CD4-positive, alpha-beta T cell treated with Interferon alpha-2 for 1 hour (primary cell): ENCODE measurements at places on chromosomes 13 and 19.

- peak; percentile 11 for DNase-seq
Observed at GRCh38 chr13:99916366-99917103, 55.0 kb downstream of the ZIC5 start.

- DNase-seq = no peak
Observed at GRCh38 chr19:31127134-31127967, 221.9 kb downstream of the TSHZ3 start.

DNA sequence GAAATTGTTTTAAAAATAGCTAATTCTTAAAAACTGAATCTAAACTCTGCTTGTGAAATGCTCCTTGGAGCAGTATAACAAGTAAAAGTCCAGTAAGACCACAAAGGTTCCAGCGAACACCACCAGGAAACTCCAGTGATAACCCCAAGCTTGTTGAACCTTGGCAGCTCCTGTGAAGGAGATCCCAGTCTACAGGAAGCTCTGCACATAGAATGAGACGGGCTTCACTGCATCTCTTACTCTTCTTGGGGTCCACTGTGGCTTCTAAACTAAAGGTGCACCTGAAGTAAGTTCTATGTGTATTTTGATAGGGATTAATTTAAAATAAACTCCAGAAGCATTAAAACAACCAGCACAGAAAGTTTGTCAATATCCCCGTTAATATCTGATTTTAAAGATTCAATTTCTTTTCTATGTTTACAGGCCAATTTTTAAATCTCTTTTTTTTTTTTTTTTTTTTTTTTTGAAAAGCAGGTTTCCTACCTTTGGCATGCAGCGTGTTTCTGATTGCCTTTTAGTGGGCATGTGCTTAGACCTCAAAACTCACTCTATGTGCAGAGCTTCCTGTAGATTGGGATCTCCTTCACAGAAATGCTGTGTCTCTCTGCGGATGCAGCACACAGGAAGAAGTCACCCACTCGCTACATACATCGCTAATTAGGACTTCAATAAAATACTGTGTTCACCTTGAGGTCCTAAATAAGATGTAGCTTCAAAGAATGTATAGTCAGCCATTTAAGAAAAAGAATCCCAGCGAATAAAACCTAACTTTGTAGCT is 508.5 kb downstream of the KLF12 start:
- DNase-seq = peak; percentile 60

- DNase-seq = peak; percentile 72
Observed at GRCh38 chr13:76879203-76879882, 6.9 kb downstream of the KCTD12 start.

DNA sequence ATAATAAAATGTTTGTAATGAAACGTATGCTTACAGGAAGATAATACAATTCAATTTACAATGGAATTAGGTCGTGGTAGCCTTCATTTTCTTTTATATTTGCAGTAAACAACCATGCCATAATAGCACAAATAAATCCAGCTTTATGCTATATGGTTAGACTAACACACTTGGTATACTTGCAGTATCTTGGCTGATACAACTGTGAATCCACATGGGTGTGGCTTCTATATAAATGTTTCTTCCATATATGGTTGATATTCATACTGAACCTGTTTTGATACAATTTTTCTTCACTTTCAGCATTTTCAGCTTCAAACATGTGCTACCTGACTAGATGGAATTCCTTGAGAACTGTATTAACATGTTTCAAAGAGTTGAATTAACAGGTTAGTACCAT is 20.4 kb upstream of the SPRY2 start:
- no peak for DNase-seq

GRCh38 chr13:113723410-113724015 is 35.5 kb upstream of the TMEM255B start:
- no peak for DNase-seq

GRCh38 chr19:38252941-38253691 is 3.1 kb downstream of the PPP1R14A start:
- no peak for DNase-seq

GRCh38 chr19:16143399-16144215 is at the start of gene HSH2D:
Gene HSH2D, plus strand, starts transcription at chr19:16143685. Its CDS starts 5,066 bp downstream, at chr19:16148751.
- peak; percentile 96 for DNase-seq

GRCh38 chr13:95099541-95099940 is 201.7 kb downstream of the ABCC4 start:
- DNase-seq = no peak

GRCh38 chr13:101242720-101243119 is 173.6 kb downstream of the NALCN start:
- DNase-seq = no peak

- no peak for DNase-seq
Observed at GRCh38 chr13:82147526-82147925, 1734.7 kb downstream of the SLITRK1 start.

DNA sequence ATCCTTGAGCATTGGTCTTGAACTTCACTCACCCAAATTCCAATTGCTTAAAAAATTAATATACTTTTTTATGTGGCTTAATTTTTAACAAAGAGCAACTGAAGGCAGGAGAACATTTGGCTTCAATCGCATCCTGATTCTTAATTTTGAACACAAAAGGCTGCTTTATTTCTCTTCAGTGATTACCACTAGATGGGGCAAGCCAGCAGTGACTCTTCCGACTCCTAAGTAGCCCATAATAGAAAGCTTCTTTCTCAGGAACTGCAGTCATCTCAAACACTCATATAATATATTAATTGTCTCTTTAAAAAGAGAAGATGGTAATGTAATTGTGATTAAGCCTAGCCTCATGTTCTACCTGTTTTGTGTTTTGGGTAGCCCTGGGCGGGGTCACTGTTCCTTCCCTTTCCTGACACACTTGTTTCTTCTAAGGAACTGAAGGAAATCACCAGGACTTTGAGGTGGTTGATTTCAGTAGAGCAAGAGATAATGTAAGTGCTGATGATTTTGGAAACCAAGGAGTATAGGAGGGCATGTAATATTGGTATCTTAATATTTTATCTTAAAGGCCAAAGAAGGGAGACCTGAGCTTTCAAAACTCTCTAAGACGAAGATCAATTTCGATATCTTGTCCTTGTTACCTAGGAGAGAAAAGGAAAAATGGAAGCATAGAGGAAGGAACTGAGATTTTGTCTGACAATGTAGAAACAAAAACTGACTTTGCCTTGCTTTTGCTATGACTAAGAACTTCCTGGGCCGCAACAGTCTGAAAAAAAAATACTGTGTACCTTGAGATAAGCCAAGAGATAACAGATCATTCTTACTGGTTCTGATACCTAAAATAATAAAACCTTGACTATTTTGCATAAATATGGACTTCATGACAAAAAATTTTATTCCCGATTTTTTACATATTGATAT is 73.1 kb downstream of the TNFSF13B start:
- peak; percentile 45 for DNase-seq

GRCh38 chr13:37868691-37869505 is 674 bp downstream of the TRPC4 start:
- DNase-seq = no peak
